ENCODE measurements at places on chromosomes 5 and 9.
A peak's percentile ranks its signal among the peaks of the same experiment; 100 is the strongest.

DNA sequence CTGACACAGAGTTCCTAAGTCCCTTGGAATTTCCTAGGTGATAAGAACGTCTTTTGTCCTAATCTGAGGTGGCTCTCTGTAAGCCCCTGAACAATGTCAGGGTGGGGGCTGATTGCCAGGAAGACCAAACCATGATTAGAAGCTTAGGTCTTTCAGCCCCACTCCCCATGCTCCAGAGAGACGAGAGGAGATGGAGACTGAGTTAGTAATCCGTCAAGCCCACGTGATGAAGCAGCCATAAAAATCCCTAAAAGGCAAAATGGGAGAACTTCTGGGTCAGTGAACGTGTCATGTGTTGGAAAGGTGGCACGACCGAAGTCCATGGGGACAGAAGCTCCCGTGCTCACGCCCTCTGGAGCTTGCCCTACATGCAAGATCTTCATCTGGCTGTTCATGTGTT lies 85.6 kb downstream of the RAD23B start:
- no peak for DNase-seq

DNA sequence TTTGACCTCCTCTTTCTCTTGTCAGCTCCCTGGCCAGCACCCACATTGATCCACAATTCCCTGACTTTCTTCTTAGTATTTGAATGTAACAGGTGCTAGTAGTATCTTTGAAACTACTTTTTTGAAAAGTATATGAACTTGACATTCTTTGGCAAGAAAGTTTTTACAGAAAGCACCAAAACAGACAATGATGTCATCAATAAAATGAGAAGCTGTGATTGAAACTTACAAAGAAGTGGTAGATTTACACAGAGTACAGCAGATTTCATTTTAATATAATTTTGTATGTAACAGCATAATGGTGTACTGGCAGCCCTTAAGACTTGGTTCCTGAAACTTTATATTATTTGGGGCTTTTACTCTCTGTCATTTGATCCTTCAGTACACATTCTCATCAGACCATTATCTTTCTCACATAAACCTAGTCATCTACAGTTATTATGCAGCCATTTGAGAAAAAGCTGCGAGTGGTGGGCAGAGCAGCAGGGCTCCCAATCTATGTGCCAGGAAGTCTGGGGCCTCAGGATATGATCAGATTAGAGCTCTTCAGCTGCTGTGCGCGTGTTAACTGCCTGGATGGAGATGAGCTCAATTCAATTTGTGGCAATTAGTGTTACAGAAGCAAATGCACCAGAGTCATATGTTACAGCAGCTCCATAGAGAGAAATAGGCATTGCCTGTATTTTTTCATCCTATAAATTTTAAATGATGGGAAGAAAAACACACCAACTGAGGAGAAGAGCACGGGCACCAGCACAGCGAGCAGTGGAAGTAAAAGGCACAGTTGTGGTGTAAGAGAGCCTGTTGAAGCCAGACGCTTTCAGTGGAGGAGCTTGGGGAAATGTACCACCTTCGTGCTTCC lies 126.1 kb downstream of the STARD4 start:
- DNase-seq = peak; percentile 76

DNA sequence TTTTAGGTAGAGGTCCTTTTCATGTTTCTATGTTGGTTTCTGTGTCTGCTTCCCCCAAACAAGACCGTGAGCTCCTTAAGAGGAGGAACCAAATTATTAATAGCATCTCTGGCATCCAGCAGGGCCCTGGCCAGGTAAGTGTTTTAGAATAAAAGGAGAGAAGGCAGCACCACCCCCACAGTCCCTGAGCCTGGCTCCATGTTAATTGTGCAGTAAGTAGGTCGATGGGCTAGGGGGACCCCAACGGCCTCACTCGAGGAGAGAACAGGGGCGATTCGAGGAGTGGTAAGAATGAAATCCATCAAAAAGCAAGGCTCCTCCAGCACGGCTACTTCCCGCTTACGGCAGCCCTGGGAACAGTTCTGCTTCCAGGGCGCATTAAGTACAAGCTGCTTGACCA lies 67.0 kb downstream of the GABBR2 start:
- DNase-seq = no peak

GRCh38 chr5:177546258-177546741 lies 8.1 kb downstream of the FAM193B start:
- no peak for DNase-seq

DNA sequence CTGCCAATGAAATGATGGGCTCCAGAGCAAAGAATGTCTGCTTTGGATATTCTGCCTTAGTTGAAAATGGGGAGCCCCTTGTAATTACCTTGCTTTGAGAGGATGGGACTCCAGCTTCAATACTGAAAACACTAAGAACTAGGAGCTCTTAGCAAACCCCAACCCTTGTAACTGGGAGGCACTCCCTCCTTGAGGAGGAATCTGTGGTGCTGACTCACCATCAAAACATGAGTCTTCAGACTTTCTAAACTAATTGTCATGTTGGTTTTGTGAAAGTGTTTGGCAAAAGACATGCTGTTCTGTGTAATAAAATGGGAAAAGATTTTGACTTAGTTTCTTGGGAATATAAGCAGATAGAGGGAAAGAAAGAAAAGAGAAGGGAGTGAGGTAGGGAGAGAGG lies 91.9 kb upstream of the PTPRD start:
- DNase-seq = no peak

DNA sequence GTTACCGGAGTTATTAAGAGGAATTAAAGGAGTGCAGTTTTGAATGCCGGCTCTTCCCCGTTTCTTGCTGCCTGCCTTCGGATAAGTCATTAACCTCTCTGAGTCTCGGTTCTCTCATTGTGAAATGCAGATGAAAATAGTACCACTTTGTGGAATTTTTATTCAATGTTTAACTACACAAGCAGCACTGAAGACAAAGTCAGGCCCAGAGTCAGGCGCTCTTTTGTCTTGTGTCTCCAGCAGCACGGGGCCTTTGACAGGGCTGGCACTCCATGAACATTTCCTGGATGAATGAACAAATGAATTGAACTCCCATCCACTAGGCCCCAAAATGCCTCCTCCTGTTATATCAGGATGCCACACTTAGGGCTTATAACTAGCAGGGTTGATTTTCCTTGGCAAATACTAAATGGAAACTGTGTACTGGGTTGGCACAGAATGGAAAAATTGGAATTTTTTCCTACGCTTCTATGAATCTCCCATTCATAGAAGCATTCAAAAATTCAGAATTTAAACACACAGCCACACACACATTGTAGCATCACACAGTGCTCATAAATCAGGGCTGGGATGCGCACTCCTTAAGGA lies 332.8 kb downstream of the MLLT3 start:
- DNase-seq = no peak

GRCh38 chr9:127333221-127334064 lies 63.5 kb upstream of the SLC2A8 start:
- no peak for DNase-seq
